HEK293T (cell line): ENCODE measurements at places on chromosomes 7 and 10.

DNA sequence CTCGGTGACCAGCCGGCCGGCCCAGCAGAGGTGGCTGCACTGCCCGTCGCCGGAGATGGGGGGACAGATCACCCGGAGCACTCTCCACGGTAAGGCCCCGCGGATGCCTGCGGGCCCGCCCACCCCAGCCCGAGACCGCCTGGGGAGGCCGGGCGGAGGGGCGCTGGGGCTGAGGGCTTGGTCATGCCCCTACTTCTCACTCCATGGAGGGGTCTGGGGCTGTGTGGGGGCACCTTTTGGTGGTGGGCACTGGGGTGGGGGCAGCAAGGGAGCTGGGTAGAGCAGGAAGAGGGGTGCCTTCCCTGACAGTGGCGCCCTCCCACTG, 61.8 kb downstream of the NEURL1 start:
- DNase-seq = no peak

DNA sequence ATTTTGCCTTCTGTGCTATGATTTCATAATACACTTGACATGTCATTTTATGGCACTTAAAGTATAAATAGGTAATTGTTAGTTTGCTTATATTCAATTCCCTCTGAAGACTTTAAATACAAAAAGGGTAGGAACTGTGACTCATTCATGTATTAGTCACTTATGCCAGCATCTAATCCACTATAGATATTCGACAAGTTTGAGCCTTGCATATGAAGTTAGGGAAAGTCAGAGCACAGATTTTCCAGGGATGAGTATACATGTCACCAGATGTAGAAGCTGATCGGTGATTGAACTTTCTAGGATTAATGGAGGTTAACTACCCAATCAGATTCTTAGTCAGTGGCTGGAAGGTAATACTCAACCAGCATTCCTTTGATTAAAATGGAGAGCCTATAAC, 1321.5 kb downstream of the XPNPEP1 start:
- no peak for DNase-seq

DNA sequence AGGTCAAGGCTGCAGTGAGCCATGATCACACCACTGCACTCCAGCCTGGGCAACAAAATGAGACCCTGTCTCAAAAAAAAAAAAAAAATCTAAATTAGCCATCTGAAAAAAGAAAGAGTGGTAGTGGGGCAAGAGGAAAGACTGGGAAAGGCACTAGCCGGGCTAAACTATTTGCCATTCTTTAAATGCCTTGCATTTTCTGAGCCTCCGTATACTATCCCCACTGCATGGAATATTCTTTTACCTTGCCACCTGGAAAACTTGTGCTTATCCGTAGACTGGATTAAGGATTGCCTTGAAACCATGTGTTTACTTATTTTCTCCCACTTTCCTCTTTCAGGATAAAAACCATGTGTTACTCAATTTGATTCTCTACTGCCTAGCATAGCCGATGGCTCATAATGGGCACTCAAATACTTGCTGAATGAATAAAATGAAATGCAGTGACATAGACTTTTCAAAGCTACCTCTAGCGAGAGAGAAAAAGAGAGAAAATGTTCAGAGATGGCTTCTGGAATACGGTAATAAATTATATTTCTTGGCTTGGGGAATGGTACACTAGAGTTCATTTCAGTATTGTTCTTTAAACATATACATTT, 30.6 kb downstream of the HYCC1 start:
- no peak for DNase-seq

DNA sequence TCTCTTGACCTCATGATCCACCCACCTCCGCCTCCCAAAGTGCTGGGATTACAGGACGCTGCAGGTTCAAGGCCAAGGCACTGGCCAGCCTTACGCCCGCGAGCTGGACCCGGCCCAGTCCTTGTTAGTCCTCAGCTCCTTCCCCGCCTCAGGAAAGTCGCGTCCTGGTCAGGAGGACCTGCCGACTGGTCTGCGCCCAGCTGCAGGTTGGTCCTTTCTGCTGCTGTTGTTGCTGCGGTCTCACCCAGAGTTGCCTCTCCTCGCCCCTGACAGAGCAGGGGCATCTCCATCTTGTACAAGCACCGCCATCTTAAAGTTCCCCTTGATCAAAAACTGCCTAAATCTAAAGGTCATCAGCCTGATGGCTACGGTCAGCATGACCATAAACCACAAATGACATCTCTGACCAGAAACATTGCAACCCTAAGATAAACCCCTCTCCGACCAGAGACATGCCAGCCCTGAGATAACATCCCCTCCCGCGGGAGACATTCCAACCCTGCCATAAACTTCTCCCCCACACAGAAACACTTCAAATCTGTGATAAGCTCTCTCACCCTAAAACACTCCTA, 13.9 kb upstream of the BMS1 start:
- no peak for DNase-seq

- no peak for DNase-seq
Observed at GRCh38 chr10:634256-634655, 55.2 kb downstream of the DIP2C start.

GRCh38 chr7:130922206-130923112, 188.5 kb upstream of the KLF14 start:
- no peak for DNase-seq

- no peak for DNase-seq
Observed at GRCh38 chr10:79355420-79356017, 8.2 kb downstream of the PPIF start.

- DNase-seq = no peak
Observed at GRCh38 chr7:142957723-142958122, 4.4 kb downstream of the KEL start.

GRCh38 chr10:119723624-119724023, 2.2 kb upstream of the INPP5F start:
- no peak for DNase-seq

DNA sequence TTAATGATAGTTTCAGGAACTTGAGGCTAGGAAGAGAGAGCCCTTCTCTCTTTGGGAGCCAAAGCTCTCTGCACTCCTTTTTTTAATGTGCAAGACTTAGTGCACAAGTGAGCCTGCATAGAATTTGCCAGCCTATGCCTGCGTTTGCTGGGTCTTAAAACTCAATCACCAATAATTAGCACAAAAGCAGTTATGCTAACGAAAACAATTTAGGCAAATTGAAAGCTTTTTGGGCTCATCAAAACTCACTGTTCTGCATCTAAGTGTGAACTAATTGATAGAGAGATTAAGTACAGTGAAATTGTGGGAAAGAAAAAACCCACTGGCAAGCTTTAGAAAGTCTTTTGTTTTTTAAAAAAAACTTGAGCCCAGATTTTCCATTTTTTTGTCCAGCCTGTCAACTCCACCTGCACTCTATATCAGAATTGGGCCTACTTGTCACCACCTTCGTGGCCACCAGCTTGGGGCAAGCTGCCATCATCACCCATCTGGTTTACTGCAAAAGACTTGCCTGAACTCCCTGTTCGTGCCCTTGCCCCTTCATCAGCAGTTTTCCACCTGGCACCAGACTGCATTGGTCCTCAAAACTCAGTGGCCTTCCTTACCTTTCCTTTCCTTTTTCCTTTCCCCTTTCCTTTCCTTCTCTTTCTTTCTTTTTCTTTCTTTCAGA, 37.8 kb downstream of the CRHR2 start:
- no peak for DNase-seq

- no peak for DNase-seq
Observed at GRCh38 chr7:158252837-158253669, 334.6 kb downstream of the PTPRN2 start.

- no peak for DNase-seq
Observed at GRCh38 chr10:119306514-119306951, 99.2 kb downstream of the GRK5 start.

- DNase-seq = no peak
Observed at GRCh38 chr7:28355635-28356319, 56.5 kb upstream of the CREB5 start.

DNA sequence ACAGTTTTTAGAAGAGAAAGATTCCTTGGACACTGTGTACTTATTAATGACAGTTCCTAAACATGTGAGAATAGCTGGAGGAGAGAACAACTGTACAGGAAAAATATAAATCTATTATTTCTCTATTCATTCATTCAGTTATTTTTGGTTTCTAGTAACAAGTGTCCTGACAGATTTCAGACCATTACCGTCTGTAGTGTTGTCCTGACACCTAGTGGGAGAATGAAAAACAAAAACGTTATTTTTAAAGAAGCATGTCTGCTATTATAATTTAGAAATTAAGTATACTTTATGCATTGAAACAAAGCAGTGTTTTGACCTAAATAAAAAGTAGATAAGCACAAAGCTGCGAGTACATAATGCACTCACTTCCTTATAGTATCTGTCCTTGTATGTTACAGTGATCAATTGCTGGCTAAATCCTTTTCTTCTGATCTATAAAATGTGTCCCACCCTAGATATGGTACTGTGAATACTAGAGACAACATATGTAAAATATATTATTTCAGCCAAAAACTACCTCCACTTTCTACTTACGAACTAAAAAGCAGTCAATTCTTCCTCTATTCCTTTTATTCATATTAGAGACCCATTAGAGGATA, 575.6 kb downstream of the ARL4A start:
- peak; percentile 12 for DNase-seq

DNA sequence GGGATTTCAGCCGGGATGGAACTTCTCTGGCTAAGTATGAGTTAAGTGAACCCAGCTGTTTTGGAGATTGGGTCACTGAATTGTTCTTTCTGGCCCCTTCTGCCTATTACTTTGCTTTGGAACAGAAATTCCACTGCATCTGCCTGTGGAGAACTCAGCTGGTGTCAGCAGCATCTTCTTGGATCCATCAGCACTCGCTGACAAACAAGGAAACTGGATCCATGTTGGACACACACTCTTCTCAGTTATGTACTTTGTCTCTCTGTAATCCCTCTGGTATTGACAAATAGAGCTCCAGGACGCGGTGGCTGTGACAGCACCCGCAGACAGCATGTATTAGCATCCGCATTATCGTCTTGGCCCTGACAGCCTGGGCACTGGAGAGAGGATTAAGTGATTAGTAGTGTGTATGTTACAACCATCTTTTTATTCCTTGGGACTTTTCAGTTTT, 73.0 kb upstream of the BMPER start:
- no peak for DNase-seq
